ENCODE measurements at places on chromosomes 6 and 20.

DNA sequence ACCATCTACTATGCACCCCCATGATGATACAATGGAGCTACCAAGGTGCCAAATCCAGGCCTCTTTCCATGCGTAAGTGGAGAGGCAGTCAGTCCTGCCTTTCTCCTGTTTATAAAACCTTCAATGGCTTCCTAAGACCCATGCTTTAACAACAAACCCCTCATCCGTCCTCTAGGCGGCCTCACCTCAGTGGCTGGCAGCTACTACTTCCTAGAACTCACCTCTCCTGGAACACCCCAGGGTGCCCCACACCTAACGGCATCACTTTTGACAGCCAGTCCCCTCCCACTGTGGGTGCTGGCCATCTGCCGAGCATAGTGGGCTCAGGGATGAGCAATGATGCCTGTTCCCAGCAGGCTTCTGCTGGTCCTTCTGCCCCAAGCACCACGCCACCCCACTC lies 80.0 kb upstream of the TAB2 start:
- DNase-seq: no peak

GRCh38 chr6:104885518-104886043 lies 25.9 kb upstream of the HACE1 start:
- DNase-seq: no peak

GRCh38 chr6:127762284-127762683 lies 138.6 kb downstream of the THEMIS start:
- DNase-seq: no peak

- DNase-seq: no peak
These were observed 60.3 kb downstream of the RNF217 start for GRCh38 chr6:125022391-125022989.

DNA sequence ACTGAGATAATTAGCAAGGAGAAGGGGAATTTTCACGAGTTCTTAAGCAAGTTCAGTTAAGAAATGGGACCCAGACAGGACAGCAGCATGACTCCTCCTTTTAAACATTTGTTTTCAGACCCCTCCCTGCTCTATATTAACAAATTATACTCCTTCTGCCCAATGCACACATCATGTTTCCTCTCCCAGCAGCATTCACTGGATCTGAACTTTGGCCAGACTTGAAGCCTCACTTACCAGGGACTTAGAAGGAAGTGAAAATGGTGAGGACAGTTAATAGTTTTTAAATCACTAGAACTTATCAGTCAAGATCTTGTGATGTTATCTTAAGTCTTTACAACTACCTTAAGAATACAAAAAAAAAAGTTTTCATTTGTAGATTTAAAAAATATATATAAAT lies 1174.7 kb upstream of the MAP3K7 start:
- DNase-seq: no peak

Measured in epithelial cell of prostate (primary cell).